ENCODE measurements at places on chromosomes 1 and 21.

DNA sequence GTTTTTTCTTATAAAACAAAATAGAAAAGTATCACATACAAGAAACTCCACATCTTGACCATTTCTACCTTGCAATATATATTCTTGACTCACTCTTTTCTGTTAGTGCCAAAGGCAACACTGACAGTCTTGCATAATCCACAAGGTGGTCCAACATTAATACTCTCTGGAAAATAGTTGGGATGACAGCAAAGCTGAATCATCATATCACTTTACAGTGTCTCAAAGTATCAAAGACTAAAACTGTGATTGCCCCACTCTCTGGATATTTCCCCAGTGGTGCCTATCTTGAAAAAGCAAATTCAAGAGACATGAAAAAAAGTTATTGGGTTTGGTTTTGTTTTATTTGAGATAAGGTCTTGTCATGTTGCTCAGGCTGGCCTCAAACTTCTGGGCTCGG, 14.6 kb upstream of the TGFBR3 start:
- DNase-seq, result no peak

GRCh38 chr1:193593147-193593885, 406.9 kb upstream of the B3GALT2 start:
- DNase-seq, result no peak

DNA sequence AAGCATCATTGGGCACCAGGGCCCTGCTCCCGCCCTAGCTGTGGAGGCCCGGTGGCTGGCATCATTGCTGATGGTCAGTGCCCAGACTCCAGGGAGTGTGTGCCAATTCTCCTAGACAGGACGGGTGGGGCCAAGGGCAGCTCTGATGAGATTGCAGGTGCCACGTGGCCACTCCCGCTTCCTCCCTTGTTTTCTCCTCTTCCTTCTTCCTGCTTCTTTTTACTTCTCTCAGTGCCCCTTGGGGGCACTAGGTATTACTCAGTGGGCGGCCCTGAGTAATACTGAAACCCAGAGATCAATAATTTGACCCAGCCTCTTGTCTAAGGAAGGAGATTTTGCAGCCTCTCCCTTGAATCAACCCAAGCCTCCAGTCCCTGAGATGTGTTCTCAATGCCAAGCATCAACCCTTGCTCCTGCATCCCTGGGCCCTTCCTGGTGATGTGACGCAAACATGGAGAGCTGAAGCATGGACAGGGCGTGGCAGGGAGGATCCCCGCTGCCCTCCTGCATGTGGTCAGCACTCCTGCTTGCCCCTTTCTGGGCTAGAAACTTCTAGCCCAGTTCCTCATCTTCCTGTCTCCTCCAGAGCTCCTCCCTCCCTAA, 32.4 kb downstream of the CDK18 start:
- peak; percentile 47 for DNase-seq

GRCh38 chr1:153155541-153155940, 4.9 kb upstream of the SPRR2G start:
- DNase-seq, result no peak

- no peak for DNase-seq
These were observed 35.4 kb upstream of the COL24A1 start for GRCh38 chr1:86191958-86192357.
